Effector memory CD4-positive, alpha-beta T cell (primary cell): ENCODE measurements at places on chromosomes 11 and 22.
A peak's percentile ranks its signal among the peaks of the same experiment; 100 is the strongest.

GRCh38 chr11:13954591-13954990, 7.9 kb upstream of the SPON1 start:
- no peak for DNase-seq
- H3K4me3 ChIP-seq, result no peak overlapping the region
- no peaks in the 10 kb centered on the region for H3K27me3 ChIP-seq
- no peaks in the 10 kb centered on the region for H3K36me3 ChIP-seq

- no peak for DNase-seq
- H3K27ac ChIP-seq, result no peak overlapping the region
- no peak overlapping the region for H3K4me3 ChIP-seq
- H3K4me1 ChIP-seq, result no peaks in the 10 kb centered on the region
- no peaks in the 10 kb centered on the region for H3K36me3 ChIP-seq
- no peaks in the 10 kb centered on the region for H3K27me3 ChIP-seq
These were observed 83.0 kb downstream of the ABTB2 start for GRCh38 chr11:34274712-34275398.

- no peak overlapping the region for H3K4me3 ChIP-seq
- H3K27me3 ChIP-seq, result no peaks in the 10 kb centered on the region
- H3K4me1 ChIP-seq, result peaks cover 9% of the 10 kb centered on the region
- no peak for DNase-seq
- no peaks in the 10 kb centered on the region for H3K36me3 ChIP-seq
- H3K27ac ChIP-seq, result no peak overlapping the region
These were observed 19.2 kb upstream of the PGM2L1 start for GRCh38 chr11:74417379-74417804.

GRCh38 chr22:30922151-30922611, 46.4 kb downstream of the MORC2 start:
- H3K4me3 ChIP-seq, result peak overlapping the region; percentile 45
- peaks cover 5% of the 10 kb centered on the region for H3K4me1 ChIP-seq
- H3K27ac ChIP-seq, result peak overlapping the region; percentile 65
- peaks cover 22% of the 10 kb centered on the region for H3K36me3 ChIP-seq
- no peaks in the 10 kb centered on the region for H3K27me3 ChIP-seq

- peaks cover 76% of the 10 kb centered on the region for H3K4me1 ChIP-seq
- H3K36me3 ChIP-seq, result peaks cover 7% of the 10 kb centered on the region
- no peak overlapping the region for H3K4me3 ChIP-seq
- no peaks in the 10 kb centered on the region for H3K27me3 ChIP-seq
These were observed 30.5 kb downstream of the CD82 start for GRCh38 chr11:44595964-44596381.

GRCh38 chr11:110297726-110298300, 1.4 kb upstream of the RDX start:
- no peaks in the 10 kb centered on the region for H3K4me1 ChIP-seq
- no peak overlapping the region for H3K27ac ChIP-seq
- DNase-seq, result no peak

DNA sequence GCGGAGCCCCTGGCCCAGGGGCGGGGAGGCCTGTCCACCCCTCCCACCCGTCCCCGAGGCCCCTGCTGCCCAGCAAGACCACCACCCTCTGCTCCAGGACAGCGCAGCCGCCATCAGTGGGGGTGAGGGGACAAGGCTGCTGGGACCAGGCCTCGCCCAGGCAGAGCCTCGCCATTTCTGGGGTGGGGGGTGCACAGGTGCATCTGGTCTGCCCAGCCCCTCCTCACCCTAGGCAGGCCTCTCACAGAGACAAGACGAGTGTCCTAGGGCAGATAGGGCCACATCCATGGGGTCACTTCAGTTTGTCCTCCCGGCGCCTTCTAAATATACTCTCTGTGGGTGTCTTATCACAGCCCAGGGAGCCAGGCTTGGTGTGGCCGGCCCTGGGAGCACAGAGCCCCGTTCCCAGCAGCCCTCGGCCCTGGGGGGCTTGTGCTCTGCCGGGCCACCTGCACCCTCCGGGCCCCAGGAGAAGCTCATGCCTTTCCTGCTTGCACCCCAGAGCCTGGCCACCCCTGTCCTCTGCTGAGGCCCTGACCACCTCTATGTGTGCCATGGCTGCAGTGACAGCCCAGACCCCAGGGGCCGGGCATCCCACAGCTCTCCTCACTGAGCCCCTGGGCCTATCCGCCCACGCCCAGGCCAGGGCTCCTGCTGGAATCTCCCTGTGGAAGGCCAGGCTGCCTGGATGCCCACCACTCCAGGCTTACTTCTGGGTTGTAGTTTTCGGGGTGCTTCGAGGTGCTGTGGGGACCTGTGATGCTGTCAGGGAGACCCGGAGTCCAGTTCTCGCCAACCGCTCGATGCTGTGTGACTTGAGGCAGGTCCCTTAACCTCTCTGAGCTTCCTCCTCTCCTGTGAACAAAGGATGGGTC, 70.8 kb downstream of the KCNQ1 start:
- H3K4me1 ChIP-seq, result no peaks in the 10 kb centered on the region
- H3K4me3 ChIP-seq, result no peak overlapping the region
- H3K27ac ChIP-seq, result no peak overlapping the region
- no peaks in the 10 kb centered on the region for H3K27me3 ChIP-seq
- H3K36me3 ChIP-seq, result no peaks in the 10 kb centered on the region

GRCh38 chr11:11966826-11967668, 41.4 kb downstream of the DKK3 start:
- no peaks in the 10 kb centered on the region for H3K27me3 ChIP-seq
- no peaks in the 10 kb centered on the region for H3K36me3 ChIP-seq
- no peaks in the 10 kb centered on the region for H3K4me1 ChIP-seq
- H3K27ac ChIP-seq, result no peak overlapping the region

DNA sequence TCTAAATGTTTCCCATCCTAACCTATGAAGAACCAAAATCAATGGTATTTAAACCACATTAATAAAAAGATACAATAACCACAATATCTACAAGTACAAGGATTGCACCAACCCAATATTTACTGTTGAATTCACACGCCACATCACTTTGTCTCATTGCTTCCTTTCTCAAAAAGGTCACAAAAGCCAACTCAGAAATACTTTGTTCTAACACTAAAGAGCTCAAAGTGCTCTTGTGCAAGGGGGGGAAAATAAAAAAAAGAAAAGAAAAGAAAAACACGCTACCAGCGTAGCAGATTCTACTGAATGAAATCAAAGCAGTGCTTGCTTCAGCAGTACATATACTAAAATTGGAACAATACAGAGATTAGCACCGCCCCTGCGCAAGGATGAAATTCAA, 10.5 kb upstream of the ARHGAP32 start:
- no peak overlapping the region for H3K27ac ChIP-seq
- no peaks in the 10 kb centered on the region for H3K27me3 ChIP-seq
- no peaks in the 10 kb centered on the region for H3K36me3 ChIP-seq
- DNase-seq, result no peak
- no peak overlapping the region for H3K4me3 ChIP-seq
- H3K4me1 ChIP-seq, result no peaks in the 10 kb centered on the region

- H3K4me1 ChIP-seq, result no peaks in the 10 kb centered on the region
- no peak for DNase-seq
- H3K27me3 ChIP-seq, result no peaks in the 10 kb centered on the region
- no peak overlapping the region for H3K27ac ChIP-seq
These were observed 51.6 kb downstream of the CEP164 start for GRCh38 chr11:117378976-117379865.

DNA sequence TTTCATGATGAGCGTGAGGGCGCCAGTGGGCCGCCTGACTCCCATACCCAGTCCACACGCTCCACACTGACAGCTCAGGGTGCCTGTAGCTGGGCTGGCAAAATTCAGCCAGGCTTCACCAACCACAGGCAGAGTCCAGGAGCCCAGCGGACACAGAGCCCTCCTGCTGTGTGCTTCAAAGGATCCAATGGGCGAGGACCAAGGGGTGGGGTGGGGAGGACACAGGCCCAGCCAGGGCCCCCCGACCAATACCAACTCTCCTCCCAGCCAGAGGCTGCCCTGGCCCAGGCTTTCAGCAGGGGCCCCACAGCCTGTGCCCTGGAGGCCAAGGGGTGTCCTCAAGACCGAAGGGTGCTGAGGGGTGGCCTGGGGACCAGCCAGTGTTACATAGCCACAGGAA, 336.1 kb downstream of the CTTN start:
- H3K4me1 ChIP-seq, result no peaks in the 10 kb centered on the region
- no peaks in the 10 kb centered on the region for H3K27me3 ChIP-seq
- no peak overlapping the region for H3K4me3 ChIP-seq

DNA sequence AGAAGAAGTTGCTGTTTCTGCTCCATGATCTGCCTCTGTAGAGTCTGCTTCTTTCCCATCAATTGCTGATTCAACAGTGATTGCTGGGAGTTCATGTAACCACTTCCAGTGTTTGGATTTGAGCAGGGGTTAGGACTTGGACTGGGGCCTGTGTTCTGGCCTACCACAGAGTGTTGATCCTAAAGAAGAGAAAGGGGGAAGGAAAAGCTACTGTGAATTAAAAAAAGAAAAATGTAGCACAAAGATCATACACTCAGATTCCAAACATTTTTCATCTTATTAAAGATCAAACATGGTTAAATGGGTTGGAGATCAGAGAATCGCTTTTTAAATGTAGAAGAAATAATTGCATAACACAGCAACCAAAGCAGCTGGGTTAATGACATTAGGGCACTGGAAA, 67.6 kb upstream of the MTMR2 start:
- no peaks in the 10 kb centered on the region for H3K27me3 ChIP-seq
- no peak overlapping the region for H3K27ac ChIP-seq
- H3K4me1 ChIP-seq, result no peaks in the 10 kb centered on the region
- DNase-seq, result no peak
- no peak overlapping the region for H3K4me3 ChIP-seq
- H3K36me3 ChIP-seq, result peaks cover 30% of the 10 kb centered on the region

DNA sequence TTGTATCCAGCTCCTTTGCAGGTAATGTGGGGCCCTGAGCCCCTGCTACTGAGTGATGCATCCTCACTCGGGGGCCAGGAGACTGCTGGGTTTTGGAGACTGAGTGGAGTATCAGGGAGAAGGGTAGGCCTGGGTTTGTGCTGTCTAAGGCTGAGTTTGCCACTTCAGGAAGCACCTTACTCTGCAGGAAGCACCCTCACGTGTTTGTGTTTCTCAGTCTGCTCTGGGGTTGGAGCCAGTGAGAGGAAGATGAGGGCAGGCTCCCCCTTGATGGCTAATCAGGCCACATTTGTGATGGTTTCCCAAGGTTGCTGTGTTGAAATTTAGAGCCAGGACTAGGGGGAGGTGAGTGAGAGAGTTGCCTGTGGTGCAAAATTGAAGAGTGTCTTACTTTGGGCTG, 13.7 kb upstream of the THY1 start:
- no peak overlapping the region for H3K4me3 ChIP-seq
- no peak overlapping the region for H3K27ac ChIP-seq
- H3K27me3 ChIP-seq, result no peaks in the 10 kb centered on the region
- H3K36me3 ChIP-seq, result no peaks in the 10 kb centered on the region
- peaks cover 4% of the 10 kb centered on the region for H3K4me1 ChIP-seq

DNA sequence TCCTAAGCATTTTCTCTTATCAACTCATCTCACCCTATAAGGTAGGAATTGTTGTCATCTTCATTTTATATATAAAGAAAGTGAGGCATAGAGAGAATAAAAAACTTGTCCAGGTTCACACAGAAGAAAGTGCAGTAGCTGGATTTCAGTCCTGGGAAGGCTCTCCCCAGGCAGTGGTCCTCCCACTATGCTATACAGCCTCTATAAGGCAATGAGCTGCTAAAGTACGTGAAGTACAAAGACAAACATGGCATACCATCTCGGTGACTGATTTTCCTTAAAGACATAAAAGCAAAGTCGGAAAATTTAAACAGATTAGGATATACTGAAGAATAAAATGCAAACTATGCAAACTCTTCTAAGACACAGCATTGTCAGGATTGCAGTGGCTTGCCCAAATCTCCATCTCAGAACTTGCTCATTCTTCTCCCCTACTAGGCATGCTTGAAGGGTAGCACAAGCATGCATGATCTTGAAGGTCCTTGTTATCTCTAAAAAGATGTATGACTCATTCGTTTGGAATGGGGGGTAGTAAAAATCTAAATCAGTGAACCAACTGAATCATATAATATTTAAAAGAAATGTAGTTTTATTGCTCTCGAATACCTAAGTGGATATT, 97.8 kb upstream of the CSNK2A3 start:
- no peaks in the 10 kb centered on the region for H3K4me1 ChIP-seq
- DNase-seq, result no peak
- H3K36me3 ChIP-seq, result no peaks in the 10 kb centered on the region
- no peak overlapping the region for H3K4me3 ChIP-seq
- H3K27ac ChIP-seq, result no peak overlapping the region

GRCh38 chr22:49214976-49215375, 612.7 kb downstream of the BRD1 start:
- no peak overlapping the region for H3K4me3 ChIP-seq
- H3K36me3 ChIP-seq, result no peaks in the 10 kb centered on the region
- H3K27me3 ChIP-seq, result no peaks in the 10 kb centered on the region
- H3K27ac ChIP-seq, result no peak overlapping the region
- DNase-seq, result no peak

GRCh38 chr11:108697872-108698473, 33.1 kb downstream of the DDX10 start:
- H3K4me1 ChIP-seq, result no peaks in the 10 kb centered on the region
- no peak for DNase-seq
- peaks cover 13% of the 10 kb centered on the region for H3K36me3 ChIP-seq
- H3K27ac ChIP-seq, result no peak overlapping the region

- H3K36me3 ChIP-seq, result no peaks in the 10 kb centered on the region
- no peak overlapping the region for H3K4me3 ChIP-seq
- no peaks in the 10 kb centered on the region for H3K27me3 ChIP-seq
- H3K27ac ChIP-seq, result no peak overlapping the region
- DNase-seq, result no peak
These were observed 1526.1 kb downstream of the FAM181B start for GRCh38 chr11:81207421-81208054.

DNA sequence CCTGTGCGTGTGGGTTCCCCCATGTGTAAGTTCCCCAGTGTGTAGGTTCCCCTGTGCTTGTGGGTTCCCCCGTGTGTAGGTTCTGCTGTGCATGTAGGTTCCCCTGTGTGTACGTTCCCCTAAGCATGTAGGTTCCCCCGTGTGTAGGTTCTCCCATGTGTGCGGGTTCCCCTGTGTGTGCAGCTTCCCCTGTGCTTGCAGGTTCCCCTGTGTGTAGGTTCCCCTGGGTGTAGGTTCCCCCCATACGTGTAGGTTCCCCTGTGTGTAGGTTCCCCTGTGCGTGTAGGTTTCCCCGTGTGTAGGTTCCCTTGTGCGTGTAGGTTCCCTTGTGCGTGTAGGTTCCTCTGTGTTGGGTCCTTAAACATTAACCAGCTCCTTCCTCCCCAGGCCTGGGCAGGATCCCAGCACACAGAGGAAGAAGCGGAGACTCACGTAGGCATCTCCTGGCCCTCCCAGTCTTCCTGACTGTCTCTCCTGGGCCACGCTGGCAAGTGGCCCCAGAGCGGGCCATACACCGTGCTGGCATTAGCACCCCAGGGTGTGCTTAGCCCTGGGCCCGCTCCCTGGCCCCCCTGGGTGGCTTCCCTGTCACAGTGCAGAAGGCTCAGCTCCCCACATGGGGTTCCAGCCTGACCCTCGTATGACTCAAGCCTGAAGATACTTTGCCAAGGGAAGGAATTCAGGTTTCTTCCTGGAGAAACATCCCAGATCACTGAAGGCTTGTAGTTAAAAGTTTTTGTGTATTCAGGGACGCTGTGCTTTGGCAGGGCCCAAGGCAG, 2.8 kb upstream of the GRAMD4 start:
- H3K27me3 ChIP-seq, result no peaks in the 10 kb centered on the region
- no peak overlapping the region for H3K4me3 ChIP-seq
- no peak overlapping the region for H3K27ac ChIP-seq
- H3K4me1 ChIP-seq, result peaks cover 16% of the 10 kb centered on the region
- no peaks in the 10 kb centered on the region for H3K36me3 ChIP-seq

- H3K27ac ChIP-seq, result no peak overlapping the region
- H3K27me3 ChIP-seq, result no peaks in the 10 kb centered on the region
- DNase-seq, result no peak
- no peaks in the 10 kb centered on the region for H3K4me1 ChIP-seq
- H3K4me3 ChIP-seq, result no peak overlapping the region
- no peaks in the 10 kb centered on the region for H3K36me3 ChIP-seq
These were observed 560.9 kb downstream of the MIAT start for GRCh38 chr22:27218012-27218920.
